ENCODE measurements at places on chromosomes 13 and 19.

DNA sequence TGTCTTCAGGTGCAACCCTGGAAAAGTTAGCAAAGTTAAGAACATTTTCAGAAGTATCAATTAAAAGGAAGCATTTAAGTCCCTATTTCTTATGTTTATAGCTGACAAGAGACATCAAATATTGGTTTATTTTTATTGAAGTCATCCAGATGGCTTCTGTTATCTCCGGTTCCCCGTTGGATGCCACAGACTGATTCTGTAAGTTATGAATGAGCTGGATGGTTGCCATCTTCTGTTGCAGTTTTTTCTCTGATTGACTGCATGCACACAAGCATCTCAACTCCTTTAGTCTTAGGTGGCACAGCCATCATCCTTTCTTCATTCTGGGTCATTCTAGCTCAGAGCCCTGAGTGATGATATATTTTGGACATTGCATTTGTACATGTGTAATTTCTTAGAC lies 10.6 kb upstream of the OXGR1 start:
- DNase-seq, result no peak

- DNase-seq, result peak; percentile 57
Measured at GRCh38 chr19:29687244-29687896, 22.1 kb downstream of the PLEKHF1 start.

DNA sequence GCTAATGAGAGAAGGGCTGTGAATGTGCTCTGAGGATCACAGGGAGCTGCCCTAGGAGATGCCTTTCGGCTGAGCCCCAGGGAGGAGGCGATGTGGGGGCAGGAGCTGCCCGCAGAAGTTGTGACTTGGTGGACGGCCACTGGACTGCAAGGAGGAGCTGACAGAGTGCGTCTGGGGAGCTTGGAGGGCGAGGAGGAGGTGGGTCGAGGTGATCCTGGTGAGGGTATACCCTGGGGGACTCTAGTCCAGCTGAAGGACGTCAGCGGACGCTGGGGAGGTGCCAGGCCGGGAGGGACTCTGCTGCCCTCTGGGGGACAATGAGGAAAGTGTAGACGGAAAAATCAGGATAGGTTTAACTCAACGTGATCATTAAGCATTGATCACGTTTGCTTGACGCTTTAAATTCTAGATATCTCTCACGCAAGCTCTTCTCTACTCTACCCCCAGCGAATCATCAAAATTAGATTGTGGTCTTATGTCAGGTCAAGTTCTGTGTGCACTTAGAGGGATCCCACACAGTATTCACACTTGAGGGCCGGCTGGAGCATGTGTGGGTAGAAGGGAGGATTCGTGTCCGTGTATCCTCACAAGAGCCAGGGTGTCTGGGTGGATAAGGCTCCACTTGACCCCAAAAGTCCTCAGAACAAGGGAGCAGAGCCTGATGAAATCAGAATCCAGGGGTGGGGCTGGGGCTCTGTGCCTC lies 3.3 kb upstream of the CEACAM7 start:
- DNase-seq, result no peak

DNA sequence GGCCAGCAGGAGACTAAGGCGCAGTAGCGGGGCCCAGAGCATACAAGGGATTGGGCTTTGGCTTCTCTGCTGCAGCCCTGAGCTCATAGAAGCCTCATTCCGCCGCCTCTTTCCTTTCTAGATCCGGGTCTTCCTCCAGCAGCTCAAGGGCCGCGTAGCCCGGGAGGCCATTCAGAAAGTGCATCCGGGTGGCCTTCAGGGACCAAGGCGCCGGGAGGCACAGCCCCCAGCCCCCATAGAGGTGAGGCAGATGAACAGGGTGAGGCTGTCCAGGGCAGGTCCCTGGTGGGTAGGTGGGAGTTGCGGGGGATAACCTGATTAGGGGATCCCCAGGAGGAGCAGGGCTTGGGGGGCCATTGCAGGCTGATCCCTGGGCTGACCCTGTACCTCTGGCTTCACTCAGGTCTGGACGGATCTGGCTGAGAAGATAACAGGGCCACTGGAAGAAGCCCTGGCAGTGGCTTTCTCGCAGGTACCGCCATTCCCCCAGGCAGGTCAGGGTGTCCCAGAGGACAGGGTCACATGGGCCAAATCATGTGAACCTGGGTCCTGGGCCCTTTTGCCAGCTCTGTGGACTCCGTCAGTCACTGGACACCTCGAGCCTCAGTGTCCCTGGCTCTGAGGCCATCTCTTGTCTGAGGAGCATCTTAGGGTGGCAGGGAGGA lies 1.3 kb downstream of the SNAPC2 start:
- DNase-seq, result no peak

GRCh38 chr13:102657630-102658029 lies 37.2 kb downstream of the METTL21C start:
- DNase-seq, result no peak

DNA sequence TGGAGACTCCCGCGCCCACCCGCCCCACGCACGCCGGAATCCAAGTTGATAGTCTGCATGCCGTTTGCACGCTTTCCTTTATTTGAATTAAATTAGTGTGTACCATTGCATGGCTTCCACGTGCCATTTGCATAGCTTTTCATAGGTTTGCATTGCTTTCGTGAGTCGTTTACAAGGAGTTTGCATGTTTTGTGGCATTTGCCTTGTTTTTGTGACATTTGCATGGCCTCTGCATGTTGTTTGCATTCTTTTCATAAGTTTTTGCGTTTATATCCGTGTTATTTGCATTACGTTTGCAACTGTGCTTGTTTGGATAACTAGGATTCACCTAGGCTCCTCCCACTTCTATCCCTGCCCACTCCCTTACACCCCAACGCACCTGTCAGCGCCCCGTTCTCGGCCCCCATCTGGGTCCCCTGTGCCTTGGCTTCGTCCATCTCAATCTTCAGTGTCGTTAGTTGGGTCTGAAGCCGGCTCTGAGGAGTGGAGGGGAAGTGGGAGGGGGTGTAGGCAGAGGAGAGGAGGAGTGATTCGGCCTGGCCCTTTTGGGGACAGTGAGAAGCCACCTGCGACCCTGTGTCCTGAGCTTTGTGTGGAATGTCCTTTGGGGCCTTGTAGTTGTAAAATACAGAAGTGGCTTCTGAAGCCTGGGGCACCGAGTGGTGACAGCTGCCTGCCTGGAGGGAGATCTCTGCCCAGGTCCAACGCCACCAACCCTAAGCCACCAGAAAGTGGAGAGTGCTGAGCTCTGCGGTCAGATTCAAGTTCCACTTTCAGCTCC lies 2.4 kb downstream of the CCDC194 start:
- no peak for DNase-seq

DNA sequence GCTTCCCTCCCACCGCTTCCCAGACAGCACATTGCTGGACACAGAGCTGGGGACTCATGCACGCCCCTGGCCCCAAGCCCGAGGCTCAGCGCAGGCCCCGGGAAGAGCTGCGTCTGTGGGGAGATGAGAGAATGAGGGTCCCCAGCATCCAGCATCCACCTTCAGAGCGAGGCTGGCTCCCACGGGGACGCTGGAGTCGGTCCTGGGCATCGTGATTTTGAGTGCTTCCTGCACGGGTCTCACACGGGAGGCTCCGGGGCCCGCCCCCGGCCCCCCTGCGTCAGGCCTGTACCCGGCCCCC lies 4.7 kb downstream of the NCLN start:
- no peak for DNase-seq

DNA sequence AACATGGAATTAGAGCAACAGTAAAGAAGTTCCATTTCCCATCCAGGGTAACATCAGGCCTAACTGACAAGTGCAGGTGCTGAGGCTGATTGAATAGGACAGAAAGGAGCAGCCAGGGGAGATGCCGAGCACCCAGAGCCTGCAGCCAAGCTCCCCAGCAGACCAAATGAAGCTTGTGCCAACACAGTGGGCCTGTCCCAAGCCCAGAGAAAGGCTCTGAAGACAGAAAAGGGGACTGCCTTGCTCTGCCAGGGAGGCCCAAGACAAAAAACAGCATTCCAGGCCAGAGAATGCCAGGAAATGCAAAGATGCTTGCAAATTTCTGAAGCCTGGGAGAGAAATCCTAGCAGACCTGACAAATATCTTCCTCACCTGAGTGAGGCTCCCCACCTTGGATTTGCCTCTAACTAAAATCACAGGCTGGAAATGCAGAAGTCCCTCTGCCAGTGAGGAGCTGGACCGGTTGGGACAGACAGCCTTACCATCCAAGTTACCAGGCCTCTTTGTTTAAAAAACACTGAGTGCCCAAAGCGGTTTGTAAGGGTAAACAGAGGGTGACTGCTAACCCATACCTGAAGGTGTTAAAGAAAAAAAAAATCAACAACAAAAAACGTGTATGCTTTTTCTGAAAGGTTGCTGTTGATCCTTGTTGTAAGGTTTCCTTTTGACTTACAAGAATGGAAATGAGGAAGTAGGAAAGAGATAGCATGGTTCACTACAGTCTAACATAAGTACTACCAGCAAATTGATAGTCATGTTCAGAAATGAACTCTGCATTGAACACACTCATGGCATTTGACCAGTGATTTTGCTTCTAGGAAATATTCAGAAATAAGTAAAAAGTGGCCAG lies 11.8 kb upstream of the HMGB1 start:
- no peak for DNase-seq

DNA sequence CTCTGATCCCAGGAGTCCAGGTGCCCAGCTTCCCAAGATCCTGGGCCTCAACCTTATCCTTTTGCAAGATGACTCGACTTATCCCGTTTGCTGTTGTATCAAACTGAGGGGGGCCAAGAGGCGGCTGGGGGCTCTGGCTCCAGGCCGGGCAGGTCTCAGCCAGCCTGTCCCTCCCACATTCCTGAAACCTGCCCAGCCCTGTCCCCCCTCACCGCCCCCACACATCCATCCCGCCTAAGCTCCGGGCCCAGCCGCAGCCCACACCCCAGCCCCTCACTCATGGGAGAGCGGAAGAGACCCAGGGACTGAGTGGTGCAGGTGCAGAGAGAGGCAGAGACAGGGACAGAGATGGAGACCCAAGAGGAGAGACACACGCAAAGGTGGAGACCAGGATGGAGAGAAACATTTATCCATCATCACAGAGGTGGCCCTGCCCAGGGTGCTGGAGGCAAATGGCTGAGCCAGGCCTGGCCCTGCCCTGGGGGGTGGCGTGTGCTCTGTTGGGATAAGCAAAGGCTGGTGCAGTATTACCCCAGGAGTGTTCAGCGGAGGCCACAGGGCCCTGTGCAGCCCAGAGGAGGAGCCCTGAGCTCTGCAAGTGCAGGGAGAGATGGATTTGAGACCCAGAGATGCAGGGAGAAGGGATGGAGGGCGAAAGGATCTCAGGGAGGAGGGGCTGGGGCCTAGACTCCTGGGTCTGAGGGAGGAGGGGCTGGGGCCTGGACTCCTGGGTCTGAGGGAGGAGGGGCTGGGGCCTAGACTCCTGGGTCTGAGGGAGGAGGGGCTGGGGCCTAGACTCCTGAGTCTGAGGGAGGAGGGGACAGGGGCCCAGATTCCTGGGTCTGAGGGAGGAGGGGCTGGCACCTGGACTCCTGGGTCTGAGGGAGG lies 1.6 kb downstream of the BCAM start:
- DNase-seq, result no peak

- no peak for DNase-seq
Measured at GRCh38 chr13:23044906-23045305, 135.9 kb upstream of the SGCG start.

DNA sequence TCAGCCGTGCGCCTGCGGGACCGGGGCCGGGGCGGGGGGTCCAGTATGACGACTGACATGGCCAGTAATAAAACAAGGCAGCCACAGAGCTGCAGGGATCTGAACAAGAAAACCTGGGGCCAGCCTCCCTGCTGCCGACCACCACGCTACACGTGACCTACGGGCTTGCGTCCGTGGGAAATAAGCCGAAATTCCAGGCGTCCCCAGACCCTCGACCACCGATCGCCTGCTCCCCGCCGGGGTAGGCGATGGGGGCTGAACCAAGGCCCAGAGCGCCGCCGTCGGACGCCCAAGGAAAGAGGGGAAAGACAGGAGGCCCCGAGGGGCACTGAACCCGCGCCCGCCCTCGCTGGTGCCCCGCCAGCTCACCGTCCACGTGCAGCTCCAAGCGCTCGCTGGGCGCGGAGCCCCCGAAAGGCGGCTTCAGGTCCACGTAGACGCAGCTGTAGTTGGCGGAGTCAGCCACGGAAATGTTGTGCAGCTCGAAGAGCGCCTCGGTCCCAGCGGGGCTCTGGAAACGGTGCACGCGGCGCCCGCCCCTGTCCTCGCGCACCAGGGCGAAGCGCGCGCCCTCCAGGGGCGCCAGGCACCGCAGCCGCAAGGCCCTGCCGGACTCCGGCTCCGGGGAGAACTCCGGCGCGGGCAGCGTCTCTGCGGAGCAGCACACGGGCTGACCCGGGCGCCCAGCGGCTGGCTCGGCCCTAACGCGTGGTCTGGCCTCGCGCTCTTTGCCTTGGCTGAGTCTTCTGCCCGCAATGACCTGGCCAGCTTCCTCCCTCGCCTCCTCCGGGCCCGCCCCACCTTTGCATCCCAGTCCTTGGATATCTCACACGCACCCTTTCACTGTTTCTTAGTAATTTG lies 3.1 kb downstream of the A1BG start:
- no peak for DNase-seq

DNA sequence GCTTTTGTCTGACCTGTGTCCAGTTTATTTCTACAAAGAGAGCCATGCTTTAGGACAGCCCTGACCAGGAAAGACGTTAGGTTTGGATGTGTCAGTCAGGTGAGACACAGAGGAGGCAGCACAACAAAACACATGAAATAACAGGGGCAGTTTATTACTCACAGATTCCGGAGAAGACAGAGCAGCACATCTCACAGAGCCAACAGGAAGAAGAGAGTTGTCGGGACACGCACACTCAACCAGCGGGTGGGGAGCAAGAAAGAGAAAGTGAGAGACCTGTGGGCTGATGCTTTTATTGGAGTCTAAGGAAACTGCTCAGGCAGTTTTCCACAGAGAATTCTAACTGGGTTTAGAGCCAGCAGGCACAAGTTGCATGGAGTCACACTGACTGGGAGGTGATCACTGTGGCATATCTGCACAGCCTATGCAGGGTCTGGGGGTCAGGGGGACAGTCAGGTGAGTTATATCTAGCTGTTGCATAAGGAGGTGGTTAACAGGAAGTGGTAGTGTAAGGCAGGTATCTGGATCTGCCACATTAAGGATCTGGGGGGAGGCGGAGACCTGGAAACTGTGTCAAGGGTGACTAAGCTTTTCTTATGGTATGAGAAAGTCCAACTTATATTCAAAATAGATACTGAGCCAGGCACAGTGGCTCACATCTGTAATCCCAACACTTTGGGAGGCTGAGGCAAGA lies 24.1 kb upstream of the CEACAM20 start:
- no peak for DNase-seq

DNA sequence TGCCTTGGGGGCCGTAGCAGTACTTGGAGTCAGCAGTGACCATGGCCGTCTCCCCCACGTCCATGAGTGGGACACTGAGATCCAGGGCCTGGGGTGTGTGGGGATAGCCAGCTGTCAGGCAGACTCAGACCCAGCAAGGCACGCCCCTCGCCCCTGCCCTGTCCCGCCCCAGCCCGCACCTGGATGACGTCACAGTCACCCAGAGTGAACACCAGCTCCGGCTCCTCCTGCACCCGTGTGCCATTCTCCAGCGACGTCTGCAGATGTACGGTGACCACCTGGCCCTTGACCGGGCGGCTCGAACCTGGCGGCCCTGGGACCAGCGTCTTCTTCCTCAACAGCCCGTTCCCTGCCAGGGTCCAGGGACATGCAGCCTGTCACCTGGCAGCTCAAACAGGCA lies 4.0 kb downstream of the FKBP8 start:
- DNase-seq, result no peak

GRCh38 chr13:30551189-30551588 lies 66.5 kb upstream of the USPL1 start:
- DNase-seq, result no peak
